ENCODE measurements at places on chromosomes 12 and 14.

- no peak for DNase-seq
Observed at GRCh38 chr14:66114071-66114470, 372.1 kb upstream of the CCDC196 start.

DNA sequence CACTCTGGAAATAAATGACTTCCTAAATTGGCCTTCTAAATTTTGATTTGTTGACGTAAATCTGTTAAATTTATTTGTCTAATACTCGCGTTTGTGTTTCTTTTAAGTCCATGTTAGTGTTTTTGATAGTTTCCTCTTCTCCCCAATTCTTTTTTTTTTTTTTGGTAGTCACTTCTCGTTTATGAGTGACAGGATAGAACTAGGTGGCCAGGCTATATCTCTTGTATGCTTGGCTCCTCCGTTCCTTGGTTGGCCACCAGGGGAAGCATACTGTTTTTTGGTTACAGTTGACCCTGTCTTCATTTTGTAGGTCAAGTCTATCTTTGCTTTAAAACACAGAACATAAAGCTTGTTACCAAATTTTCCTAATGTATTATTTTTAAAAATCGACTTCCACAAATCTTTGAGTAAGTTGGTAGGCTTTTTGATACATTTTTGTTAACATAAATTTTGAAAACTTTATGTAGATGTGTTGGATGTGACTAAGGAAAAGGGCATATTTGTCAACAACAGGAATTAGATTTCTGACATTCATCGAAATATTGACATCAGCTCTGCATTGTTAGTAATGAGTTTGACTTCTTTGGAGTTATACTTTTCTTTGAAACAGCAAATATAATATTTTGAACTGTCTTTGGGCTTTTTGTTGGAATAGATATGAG is 2.2 kb downstream of the RCOR1 start:
- peak; percentile 65 for DNase-seq

GRCh38 chr14:97248973-97249372 is 451.8 kb downstream of the VRK1 start:
- DNase-seq, result no peak

GRCh38 chr14:53969326-53969725 is 12.7 kb upstream of the BMP4 start:
- no peak for DNase-seq

GRCh38 chr14:101997429-101998336 is 33.3 kb downstream of the DYNC1H1 start:
- no peak for DNase-seq

DNA sequence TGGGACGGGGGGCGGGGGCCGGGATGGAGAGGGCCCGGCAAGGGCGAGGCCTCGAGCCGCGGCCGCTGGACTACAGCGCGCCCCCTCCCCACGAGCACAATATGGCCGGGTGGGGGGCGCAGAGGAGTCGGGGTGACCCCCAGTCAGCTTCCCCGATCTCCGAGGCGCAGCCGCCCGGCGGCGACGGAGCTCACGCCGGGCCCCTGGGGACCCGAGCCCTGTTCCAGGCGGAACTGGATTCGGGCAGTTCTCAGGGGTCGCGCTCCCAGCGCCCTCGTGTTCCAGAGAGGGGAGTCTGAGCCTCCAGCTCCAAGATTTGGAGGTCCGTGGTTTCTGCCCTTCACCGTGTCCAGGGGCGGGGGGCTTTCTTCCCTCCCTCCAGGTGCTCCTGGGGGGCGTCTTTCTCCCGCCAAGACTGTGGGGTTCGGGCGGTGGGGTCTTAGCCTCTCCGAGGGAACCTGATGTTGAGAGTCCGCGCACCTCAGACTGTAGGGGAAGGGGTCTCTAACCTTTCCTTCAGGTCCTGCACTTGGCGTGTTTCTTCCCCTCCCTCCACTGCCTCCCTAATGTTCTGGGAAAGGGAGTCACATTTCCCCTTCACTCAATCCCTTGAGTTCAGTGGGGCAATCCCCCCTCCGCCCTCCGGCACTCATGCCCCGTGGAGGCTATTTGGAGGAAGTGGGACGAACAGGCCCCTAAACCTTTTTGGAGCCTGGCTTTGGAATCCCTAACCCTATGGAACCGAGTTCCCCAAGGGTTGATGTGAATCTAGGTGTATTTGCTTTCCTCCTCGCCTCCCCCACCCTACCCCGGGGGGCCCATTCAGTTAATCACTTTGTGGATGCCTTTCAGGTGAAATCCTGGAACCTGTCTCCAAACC is 584 bp downstream of the ACVR1B start:
- DNase-seq, result peak; percentile 64

- peak; percentile 66 for DNase-seq
Observed at GRCh38 chr12:49636979-49637755, 13.8 kb downstream of the PRPF40B start.

DNA sequence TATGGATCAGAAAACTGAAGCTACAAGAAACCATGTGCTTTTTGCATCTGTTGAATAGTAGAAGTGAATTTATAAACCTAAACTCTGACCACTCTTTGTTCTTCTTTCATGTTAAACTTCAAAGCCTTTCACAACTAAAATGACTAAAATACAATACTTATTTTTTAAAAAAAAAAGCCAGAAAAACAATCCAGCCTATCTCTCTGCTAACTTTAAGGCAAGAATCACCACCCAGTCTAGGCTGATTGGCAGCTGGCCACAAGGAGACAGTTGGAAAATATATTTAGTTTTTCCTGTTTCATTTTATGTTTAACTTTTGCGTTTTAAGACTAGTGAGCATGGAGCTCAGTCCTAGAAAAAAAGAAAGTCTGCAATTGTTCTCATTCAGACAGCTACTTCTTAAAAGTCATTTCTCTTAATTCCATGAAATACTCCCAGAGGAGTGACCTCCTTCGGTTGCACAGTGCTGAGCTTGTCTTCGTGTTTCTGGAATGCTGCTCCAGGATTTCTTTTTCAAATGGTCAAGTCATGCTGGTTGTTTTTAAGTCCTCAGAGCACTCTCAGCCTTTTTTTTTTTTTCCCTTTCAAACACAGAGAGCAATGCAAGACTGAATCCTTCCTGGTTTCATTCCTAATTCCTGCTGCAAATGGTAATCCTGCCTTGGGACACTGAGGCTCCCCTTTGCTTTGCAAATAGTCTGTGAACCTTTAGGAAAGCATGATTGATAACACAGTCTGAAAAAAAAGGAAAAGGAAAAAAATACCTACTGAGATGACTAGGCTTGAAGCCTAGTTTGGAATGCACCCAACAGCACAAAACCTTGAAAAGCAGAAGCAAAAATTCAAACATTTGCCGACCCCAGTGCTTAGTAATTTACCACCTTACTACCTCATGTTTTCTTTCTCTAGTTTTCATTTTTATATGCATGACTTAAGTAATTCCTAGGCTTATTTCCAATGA is 233.3 kb upstream of the DAAM1 start:
- no peak for DNase-seq

DNA sequence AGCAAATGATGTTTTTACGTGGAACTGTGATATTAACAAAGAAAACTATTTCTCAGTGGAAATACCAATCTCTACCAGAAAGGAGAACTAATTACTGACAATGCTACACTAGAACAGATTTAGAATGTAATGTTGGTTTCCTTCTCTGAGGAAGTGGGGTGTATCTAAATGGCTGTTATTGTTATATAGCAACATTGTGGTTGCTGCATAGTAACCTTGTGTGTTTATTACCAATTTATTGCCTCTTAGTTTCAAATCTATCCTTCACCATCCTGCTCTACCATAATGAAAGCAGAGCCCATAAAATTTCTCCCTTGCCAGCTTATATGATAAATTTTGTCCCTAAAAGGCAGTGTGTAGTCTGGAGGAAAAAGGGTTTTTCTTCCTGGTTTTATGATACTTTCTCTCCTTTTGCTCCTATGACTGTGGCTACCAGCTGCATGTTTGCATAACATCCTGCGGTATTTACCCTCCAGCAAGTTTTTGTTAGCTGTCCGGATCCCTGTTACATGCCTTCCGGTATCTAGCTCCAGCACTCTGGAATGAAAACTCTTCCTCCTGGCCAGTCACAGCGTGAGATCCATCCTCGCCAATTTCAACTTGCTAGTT is 5.7 kb upstream of the KLRK1 start:
- peak; percentile 57 for DNase-seq

DNA sequence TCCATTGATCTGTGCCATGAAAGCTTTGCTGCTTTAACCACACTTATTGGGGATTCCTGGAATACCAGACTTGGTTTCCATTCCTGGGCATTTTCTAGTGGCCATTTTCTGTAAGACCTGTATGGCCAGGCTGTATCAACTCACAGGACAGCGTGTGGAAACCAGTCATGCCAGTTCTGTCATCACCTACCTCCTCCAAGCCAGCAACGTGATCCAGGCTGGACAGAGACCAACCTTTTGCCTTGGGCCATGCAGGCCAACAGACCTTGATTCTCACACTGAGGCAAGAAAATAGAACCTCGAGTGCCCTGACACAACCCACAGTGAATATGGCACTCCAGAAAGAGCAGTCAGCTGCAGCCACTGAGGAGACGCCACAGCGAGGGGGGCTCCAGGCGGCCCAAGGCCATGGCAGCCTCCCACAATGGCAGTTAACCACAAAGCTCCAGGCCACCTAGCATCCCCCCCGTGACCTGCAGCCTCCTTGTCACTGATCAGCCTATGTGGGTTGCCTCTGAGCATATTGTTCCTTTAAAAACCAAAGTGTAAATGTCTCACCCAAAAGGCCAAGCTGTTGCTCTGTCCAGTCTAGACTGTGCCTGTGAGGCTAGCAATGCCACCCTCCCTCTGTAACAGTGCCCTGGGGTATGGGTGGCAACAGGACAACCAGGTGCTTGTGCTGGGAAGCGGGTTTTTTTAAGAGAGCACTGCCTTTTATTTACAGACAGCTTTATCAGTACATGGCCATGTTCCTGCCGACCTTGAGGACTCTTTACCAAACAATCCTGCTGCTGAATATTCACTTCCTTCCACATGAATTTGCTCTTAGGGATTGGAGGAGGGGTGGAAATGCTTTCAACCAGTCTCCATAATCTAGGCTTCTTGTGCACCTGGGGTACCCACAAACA is 168.7 kb upstream of the HIF1A start:
- no peak for DNase-seq

DNA sequence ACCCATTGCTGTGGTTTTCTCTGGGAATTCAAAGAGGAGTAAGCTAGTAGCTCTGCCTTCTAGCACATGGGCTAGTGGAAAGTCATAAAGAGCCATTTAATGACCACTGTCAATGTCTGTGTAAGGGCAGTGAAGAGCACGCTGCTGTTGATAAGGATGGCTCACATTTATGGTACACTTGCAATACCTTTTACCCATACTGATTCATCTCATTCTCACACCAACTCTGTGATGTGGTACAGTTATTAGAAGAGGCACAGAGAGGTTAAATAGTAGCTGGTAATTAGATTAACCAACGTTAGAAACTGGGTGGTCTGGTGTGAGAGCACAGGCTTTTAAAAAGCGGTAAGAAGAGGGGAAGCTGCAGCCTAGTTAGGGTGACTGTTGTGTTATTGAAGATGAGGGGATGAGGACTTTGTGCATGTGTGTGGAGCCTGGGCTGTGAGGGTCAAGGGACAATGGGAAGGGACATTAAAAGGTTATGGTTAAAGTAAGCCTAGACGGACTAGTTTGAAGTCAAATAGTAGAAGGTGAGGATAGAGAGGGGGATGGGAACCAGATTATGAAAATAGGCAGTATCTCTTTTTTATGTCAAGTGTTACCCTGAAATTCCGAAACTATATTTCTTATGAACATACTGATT is 25.2 kb downstream of the RASSF3 start:
- DNase-seq, result no peak

DNA sequence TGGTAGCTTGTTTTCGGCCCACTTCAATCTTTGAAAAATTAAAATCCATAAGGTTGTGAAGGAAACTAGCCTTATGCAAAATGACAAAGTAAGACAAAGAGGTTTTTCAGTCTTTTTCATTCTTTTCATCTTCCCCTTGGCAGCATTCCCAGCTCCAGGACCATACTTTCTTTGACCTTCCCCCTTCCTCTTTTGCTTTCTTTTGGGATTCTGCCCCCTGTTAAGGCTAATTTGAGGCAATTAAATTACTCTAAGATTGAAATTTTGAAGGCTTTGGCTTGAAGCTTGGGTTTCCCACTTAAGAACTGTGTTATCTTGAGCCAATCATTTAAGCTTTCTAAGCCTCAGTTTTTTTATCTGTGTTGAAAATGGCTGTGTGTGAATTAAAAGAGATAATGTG is 124.9 kb downstream of the DACT1 start:
- DNase-seq, result no peak

DNA sequence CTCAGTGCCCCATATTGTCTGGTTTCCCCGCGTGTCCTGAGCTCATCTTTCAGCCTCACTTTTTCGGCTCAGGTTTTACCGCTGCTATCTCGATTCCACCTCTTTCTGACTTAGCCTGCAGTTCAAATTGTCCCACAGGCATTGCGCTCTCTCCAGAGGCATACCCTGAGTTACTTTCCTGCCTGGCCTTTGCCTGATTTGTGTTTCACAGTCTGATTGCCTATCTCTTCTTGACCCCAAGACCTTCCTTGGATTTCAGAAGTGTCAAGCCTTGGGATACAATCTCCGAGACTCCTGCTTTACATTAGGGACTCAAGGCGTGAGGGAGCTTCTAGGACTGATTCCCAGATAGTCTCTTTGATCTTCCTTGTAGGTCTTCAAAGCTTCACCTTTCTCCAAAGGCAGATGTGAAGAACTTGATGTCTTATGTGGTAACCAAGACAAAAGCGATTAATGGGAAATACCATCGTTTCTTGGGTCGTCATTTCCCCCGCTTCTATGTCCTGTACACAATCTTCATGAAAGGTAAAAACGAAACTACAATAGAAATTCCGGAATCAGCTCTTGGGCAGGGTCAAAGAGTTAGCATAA is 629 bp downstream of the LETMD1 start:
- no peak for DNase-seq

DNA sequence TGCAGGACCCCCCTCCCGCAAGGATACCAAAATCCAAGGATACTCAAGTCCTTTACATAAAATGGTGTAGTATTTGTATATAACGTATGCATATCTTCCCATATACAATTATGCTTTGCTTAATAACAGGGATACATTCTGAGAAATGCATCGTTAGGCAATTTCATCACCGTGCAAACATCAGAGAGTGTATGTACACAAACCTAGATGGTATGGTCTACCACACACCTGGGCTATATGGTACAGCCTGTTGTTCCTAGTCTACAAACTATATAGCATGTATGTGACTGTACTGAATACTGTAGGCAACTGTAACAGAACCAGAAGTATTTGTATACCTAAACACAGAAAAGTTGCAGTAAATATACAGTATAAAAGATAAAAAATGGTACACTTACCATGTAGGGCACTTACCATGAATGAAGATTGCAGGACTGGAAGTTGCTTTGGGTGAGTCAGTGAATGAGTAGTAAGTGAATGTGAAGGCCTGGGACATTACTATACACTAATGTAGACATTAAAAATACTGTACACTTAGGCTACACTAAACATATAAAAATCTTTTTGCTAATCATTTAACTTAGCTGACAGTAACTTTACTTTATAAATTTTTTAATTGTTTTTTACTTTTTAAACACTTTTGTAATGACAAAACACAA is 141.1 kb downstream of the SLC41A2 start:
- no peak for DNase-seq

GRCh38 chr14:40784860-40785259 is 821.8 kb upstream of the LRFN5 start:
- DNase-seq, result no peak

GRCh38 chr12:26269562-26270284 is 74.3 kb downstream of the SSPN start:
- no peak for DNase-seq

GRCh38 chr12:43776498-43776897 is 17.7 kb downstream of the IRAK4 start:
- DNase-seq, result no peak

GRCh38 chr12:113285679-113286610 is 49.0 kb downstream of the SLC8B1 start:
- DNase-seq, result no peak
